ENCODE measurements at places on chromosomes 16 and 17. TPM values are rescaled to one million over a fixed set of nuclear protein-coding genes. Genes with fewer than 3 reads are reported as not detected.

CAMKK1 gene
- 3.4 TPM for total RNA-seq

PLD6 gene
- total RNA-seq: 1.6 TPM

CLDN7 gene
- 80.0 TPM for total RNA-seq

PRR29 gene
- not detected for total RNA-seq

GAS2L2 gene
- not detected for total RNA-seq

CPNE7 gene
- 7.4 TPM for total RNA-seq

DHRS7C gene
- total RNA-seq: not detected

ASIC2 gene
- total RNA-seq: not detected

UTS2R gene
- not detected for total RNA-seq

GRCh38 chr17:35775039-35775438, 14.4 kb downstream of the C17orf50 start:
- DNase-seq: no peak
- H3K27ac ChIP-seq: no peak overlapping the region
- no peaks in the 10 kb centered on the region for H3K27me3 ChIP-seq
- no peak overlapping the region for H3K4me3 ChIP-seq

DNA sequence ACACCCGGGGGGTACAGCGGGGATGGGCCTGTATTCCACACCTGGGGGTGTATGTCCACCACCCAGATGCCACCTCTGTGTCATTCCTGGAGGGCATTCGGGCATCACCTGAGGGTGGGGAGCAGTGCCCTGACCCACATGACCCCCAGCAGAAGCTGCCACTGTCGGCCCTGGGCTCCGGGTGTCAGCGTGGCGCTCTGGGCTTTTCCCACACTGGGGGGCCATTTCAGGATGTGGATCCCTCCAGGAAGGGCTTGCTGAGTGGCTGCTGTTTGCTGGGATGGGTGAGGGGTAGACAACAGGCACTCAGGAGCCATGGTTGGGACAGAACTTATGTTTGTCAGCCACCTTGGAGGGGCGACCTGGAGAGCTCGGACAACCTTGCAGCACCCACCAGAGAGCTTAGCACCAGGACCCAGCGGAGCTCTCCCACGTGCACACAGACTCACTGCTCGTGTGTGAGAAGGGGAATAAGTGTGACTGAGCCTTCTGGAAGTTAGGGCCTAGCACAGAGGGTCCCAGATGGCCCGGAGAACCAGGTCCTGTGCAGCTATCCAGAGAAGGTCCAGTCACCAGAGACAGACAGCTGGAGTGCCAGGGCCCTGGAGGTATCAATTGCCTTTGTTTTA, 102.7 kb downstream of the METRNL start:
- DNase-seq: peak; percentile 32
- no peaks in the 10 kb centered on the region for H3K4me1 ChIP-seq
- H3K36me3 ChIP-seq: no peaks in the 10 kb centered on the region
- H3K4me3 ChIP-seq: no peak overlapping the region
- H3K27ac ChIP-seq: no peak overlapping the region
- no peaks in the 10 kb centered on the region for H3K27me3 ChIP-seq

- no peaks in the 10 kb centered on the region for H3K36me3 ChIP-seq
- H3K4me1 ChIP-seq: no peaks in the 10 kb centered on the region
- no peak overlapping the region for H3K27ac ChIP-seq
These were observed 409.6 kb upstream of the MAF start for GRCh38 chr16:80009971-80010659.

DNA sequence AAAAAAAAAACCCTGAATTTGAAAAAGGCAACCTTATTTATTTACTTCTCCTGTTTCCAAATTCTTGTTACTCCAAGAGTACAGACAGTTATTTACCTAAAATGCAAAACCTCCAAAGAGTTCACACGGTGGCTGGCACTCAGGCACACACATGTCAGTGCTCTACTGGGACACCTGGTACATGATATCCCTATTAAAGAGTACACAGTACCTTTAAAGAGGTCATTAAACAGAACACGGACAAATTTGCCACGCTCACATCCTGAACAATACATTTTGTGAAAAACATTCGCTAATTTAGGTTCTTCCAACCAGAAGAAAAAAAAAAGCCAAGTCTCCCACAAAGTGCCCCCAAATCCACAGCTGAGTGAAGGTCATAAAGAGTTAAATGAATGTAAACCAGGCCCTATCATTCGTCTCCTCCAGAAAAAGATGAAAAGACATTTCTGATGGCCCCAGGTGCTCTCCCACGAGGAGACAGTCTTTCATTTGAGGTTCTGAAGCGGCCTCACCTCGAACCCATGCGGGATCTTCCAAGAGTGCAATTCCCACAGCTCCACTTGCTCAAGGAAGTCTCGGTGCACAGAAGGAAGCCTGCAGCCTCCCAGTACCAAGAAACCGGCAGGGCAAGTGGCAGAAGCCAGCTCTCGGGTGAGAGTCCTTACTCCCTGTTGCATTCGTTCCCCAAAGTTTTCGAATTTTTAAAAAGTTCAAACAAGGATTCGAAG, 993 bp downstream of the ERN1 start:
- no peaks in the 10 kb centered on the region for H3K27me3 ChIP-seq
- peak; percentile 66 for DNase-seq
- peak overlapping the region; percentile 90 for H3K4me3 ChIP-seq

DNA sequence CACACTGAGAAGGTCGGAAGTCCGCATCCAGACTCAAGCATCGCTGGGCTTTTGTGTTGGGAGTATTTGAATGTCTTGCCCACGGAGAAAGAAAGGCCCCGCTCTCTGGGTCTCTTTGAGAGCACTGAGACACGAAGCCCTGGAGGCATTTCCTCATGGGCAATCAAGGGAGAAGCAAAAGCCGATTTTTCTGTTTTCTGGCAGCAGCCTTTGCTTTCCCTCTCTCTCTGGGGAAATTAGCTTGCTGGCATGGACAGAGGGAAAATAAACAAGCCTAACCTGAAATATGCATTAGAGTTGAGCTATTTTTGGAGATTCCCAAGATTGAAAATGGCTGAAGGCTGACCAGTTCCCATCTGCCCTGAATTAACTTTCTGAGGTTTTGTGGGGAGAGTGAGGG, 238.7 kb downstream of the HAPSTR1 start:
- DNase-seq: no peak
- no peaks in the 10 kb centered on the region for H3K36me3 ChIP-seq
- H3K4me1 ChIP-seq: no peaks in the 10 kb centered on the region
- no peak overlapping the region for H3K27ac ChIP-seq

- no peaks in the 10 kb centered on the region for H3K27me3 ChIP-seq
- no peak overlapping the region for H3K4me3 ChIP-seq
- no peak overlapping the region for H3K27ac ChIP-seq
These were observed 35.2 kb downstream of the SLC7A5 start for GRCh38 chr16:87834005-87834667.

- no peak overlapping the region for H3K27ac ChIP-seq
- no peaks in the 10 kb centered on the region for H3K27me3 ChIP-seq
- H3K4me1 ChIP-seq: no peaks in the 10 kb centered on the region
- no peak for DNase-seq
- H3K4me3 ChIP-seq: no peak overlapping the region
- H3K36me3 ChIP-seq: no peaks in the 10 kb centered on the region
These were observed 28.4 kb upstream of the HS3ST2 start for GRCh38 chr16:22785552-22785951.

- H3K36me3 ChIP-seq: no peaks in the 10 kb centered on the region
- H3K27me3 ChIP-seq: no peaks in the 10 kb centered on the region
- no peak overlapping the region for H3K4me3 ChIP-seq
- peaks cover 35% of the 10 kb centered on the region for H3K4me1 ChIP-seq
- DNase-seq: no peak
These were observed 1.5 kb upstream of the SREBF1 start for GRCh38 chr17:17837966-17838962.

- H3K4me1 ChIP-seq: no peaks in the 10 kb centered on the region
- DNase-seq: no peak
- H3K36me3 ChIP-seq: no peaks in the 10 kb centered on the region
- H3K4me3 ChIP-seq: no peak overlapping the region
These were observed 853.8 kb downstream of the CDH8 start for GRCh38 chr16:61182391-61182790.

DNA sequence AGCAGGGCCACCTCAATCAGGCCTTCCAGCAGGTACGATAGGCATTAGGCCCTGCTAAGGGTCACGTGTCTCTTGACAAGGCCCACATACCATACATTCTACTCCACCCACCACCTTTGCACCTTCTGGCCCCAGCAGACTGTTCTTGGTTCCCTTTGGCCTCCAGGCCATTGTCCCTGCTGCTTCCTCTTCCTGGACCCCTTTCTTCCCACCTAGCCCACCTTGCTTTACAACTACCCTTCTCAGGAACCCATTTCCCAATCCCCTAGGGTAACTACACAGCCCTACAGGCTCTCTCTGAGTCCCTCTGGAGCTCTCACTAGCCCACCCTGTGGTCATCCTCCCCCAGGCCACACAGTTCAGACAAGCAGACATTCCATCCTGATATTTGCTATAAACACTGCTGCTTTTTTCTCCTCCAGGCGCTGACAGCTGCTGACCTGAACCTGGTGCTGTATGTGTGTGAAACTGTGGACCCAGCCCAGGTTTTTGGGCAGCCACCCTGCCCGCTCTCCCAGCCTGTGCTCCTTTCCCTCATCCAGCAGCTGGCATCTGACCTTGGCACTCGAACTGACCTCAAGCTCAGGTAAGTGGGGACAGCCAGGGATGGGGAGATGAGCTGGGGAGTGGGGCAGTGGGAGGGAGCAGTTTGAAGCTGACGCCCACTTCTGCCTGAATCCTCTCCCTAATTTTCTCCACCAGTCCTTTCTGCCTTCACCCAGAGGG, 1.4 kb upstream of the NRN1L start:
- H3K27me3 ChIP-seq: no peaks in the 10 kb centered on the region
- H3K36me3 ChIP-seq: peaks cover 77% of the 10 kb centered on the region
- peak overlapping the region; percentile 69 for H3K27ac ChIP-seq
- DNase-seq: peak; percentile 75
- H3K4me1 ChIP-seq: no peaks in the 10 kb centered on the region

GRCh38 chr16:57566436-57566835, 24.0 kb downstream of the ADGRG5 start:
- no peaks in the 10 kb centered on the region for H3K27me3 ChIP-seq
- H3K27ac ChIP-seq: no peak overlapping the region
- H3K4me1 ChIP-seq: no peaks in the 10 kb centered on the region

Measured in Peyer's patch (tissue), 4 donors.